HTR-8/SVneo (cell line): ENCODE measurements at places on chromosomes 2 and 18.

GRCh38 chr18:77749089-77749488 is 499.4 kb downstream of the GALR1 start:
- no peak for DNase-seq

DNA sequence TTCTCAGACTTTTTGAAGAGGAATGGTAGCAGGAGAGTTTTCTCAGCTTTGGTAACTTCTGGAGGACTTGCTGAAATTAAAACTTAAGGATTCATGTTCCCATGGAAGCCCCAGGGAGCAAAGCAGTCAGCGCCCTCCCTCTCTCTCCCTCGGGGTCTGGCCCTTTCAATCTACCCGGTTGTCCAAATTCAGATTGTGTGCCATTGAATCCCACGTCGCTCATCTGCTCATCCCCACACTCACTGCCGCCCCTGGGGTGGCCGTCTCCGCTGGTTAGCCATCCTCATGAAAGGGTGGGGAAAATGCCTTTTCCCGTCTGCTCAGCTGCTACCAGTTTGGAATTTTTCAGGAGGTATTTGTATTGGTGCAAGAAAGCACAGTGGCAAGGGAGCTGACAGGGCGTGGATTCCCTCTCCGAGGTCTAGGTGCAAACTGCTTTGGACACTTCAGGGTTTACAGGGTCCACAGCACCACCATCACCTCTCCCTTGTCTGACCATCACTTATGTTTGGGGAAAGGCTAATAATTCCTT is 27.1 kb downstream of the MCFD2 start:
- DNase-seq, result no peak

- no peak for DNase-seq
Observed at GRCh38 chr2:106963156-106963555, 77.2 kb upstream of the ST6GAL2 start.

DNA sequence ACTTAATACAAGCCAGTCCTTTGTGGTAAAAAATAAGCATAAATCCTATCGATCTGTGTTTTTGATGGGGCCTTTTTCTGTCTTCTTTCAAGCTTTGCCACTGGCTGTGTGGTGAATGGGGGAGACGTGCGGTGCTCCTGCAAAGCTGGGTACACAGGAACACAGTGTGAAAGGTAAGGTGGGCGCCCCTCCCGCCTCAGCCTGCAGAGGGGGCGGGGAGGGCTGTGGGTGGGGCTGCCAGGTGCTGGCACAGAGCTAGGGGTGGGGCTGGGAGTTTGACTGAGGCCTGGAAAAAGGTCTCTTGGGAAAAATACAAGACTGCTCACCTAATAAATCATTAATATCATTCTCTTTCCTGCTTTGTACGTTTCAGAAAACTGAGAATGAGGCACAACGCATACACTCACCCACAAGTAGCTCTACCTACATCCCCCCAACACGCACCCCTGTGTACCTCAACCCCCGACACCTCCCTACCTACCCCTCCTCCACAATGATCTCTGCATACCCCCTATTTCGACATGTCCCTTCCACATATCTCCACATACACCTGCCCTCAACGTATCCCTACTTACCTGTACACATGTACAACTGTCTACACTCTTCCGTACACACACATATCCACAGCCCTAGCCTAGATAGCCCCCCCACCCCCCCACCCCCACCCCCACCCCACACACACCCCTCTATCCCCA is 129.7 kb upstream of the TTC39C start:
- DNase-seq, result no peak

- peak; percentile 68 for DNase-seq
Observed at GRCh38 chr2:70596293-70596692, 42.7 kb upstream of the TGFA start.
